Fibroblast of lung (primary cell): ENCODE measurements at places on chromosomes 5 and 9. TPM values are rescaled to one million over a fixed set of nuclear protein-coding genes. Genes with fewer than 3 reads are reported as not detected.

The BSPRY gene
- total RNA-seq = not detected in 2 replicates

GRCh38 chr5:138696501-138696900 is 56.7 kb upstream of the CTNNA1 start:
- DNase-seq = no peak

The GALNT12 gene
- 18.2 and 27.2 TPM in 2 replicates for total RNA-seq

The NTNG2 gene
- total RNA-seq = 0.77 and 2.1 TPM in 2 replicates

DNA sequence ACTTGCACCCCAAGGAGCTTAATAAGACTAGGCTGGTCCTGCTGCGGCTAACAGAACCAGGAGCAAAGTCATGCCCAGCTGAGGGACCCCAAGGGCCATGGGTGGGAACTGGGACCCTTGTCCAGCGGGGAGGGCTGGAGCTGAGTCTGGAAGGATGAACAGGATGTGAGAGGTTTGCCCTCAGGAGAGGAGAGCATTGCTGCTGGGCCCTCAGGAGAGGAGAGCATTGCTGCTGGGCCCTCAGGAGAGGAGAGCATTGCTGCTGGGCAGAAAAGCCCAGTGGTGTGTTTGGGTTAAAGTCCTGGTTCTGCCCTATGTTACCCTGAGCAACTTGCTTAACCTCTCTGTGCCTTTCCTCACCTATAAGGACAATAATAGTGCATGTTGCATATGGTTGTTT is 125.8 kb downstream of the MACROH2A1 start:
- DNase-seq = no peak

DNA sequence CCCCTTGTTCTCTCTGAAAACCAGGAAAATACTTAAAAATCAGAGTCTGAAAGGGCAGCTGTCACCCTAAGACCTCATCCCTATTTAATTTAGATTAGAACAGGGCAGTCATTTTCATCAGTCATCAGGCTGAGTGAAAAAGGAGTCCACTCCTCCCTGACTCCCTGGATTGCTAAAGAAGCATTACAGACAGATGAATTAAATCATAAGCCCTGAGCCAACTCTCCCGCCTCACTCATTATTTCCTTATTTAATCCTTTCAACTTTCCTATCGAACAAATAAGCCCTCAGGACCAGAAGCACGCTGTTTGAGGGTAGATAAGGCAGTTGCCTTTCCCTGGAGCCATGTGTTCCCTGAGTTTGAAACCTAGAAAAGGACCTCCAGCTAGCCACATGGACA is 201.9 kb upstream of the ANKRD55 start:
- no peak for DNase-seq

DNA sequence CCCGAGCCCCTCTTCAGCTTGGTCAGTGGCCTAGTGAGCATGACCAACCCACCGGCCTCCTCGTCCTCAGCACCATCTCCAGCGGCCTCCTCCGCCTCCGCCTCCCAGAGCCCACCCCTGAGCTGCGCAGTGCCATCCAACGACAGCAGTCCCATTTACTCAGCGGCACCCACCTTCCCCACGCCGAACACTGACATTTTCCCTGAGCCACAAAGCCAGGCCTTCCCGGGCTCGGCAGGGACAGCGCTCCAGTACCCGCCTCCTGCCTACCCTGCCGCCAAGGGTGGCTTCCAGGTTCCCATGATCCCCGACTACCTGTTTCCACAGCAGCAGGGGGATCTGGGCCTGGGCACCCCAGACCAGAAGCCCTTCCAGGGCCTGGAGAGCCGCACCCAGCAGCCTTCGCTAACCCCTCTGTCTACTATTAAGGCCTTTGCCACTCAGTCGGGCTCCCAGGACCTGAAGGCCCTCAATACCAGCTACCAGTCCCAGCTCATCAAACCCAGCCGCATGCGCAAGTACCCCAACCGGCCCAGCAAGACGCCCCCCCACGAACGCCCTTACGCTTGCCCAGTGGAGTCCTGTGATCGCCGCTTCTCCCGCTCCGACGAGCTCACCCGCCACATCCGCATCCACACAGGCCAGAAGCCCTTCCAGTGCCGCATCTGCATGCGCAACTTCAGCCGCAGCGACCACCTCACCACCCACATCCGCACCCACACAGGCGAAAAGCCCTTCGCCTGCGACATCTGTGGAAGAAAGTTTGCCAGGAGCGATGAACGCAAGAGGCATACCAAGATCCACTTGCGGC is 1.8 kb downstream of the EGR1 start:
- peak; percentile 25 for DNase-seq

GRCh38 chr5:6827526-6828219 is 114.4 kb downstream of the TENT4A start:
- DNase-seq = no peak

- peak; percentile 58 for DNase-seq
Observed at GRCh38 chr5:124706729-124707361, 39.6 kb downstream of the ZNF608 start.

DNA sequence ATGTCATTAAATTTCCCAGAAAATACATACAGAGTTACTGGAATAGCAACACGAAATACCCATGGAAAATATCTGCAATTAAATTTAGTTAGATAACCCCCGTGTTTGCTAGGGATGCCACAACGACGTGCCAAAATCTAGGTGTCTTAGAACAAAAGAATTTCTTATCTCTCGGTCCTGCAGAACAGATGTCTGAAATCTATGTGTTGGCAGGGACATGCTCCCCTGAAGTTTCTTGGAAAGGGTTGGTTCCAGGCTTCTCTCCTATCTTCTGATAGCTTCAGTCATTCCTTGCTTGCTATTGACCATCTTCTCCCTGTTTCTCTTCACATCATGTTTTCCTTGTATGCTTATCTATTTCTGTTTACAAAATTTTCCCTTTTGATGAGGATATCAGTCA is 1067.0 kb downstream of the CDH18 start:
- no peak for DNase-seq
